ENCODE measurements at places on chromosomes 11 and 22.
A peak's percentile ranks its signal among the peaks of the same experiment; 100 is the strongest.

DNA sequence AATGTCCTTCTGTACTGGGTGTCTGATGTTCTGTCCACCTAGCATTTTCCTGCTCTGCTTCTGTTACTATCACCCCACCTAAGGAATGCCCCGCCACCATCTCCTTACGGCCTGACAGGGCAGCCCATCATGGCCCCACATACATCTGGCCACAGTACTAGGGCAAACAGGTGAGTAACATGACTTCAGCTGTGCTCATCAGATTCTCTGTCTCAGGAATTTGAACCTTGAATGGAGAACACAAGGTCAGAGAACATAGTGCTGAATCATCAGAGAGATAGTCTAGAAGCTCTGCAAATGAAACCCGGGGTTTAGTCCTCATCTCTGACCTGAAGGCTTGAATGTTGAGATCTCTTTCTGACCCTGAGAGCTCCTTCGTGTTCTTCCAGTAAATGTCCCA lies 32.4 kb downstream of the ZC3H12C start:
- DNase-seq, result no peak

DNA sequence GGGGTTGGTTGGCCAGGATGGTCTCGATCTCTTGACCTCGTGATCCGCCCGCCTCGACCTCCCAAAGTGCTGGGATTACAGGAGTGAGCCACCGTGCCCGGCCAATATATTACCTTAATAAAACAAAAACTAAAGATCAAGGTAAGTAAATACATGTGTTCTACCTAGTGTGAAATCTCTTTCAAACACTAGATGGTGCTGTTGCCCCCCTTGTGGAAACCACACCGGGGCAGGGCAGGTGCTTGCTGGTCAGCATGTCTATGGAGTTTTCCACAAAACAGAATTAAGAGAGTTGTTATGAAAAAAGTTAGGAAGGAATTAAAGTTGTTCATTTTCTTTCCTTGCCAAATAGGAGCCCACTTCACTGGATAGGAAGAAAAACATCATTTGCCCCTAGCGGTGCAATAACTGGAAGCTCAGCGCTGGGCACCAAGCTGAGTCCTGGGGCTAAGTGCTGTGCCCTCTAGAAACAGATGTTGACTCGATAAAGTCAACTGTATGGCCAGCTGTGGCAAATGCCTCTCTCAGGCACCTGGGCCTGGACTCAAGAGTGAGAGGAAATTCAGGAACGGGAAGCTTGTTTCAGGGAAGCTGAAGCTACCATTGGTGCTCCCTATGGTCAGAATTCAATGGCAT lies 6.3 kb upstream of the KCNJ5 start:
- DNase-seq, result peak; percentile 84

DNA sequence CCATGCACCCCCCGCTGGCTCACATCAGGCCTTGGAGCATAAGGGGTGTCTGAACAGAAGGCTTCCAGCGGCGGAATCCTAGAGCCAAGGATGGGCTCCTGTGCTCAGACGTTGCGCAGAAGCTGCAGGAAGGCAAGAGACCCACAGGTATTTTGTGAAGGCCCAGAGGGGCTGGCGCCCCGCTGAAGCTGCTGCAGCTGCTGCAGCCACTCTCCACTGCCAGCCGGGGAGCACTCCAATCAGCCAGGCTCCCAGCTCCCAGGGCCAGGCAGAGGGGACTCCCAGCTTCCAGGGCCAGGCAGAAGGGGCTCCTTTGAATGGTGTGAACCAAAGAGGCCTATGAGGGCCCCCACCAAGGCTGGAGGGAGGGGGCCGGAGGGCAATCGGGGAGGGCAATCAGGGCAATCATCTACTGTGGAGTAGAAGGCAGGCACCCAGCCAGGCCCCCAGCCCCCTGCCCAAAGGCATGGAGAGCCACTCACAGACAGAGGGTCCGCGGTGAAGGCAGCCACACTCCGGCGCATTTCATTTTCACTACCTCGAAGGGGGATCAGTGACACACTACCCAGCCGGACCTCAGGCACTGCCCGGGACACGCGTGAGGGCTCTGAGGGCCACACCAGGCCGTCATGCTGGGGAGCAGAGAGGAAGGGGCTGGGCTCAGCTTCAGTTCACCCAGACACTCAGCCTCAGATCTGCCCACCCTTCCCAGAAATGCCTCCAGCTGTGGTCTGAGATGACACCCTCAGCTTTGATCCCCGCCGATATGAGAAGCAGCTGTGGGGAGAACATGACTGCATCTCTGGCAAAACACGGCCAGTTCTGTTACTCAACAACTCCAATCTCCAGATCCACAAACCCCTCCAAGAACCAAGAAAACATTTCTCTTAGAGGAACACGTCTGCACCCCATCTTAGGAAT lies 11.6 kb upstream of the PDE2A start:
- no peak for DNase-seq

DNA sequence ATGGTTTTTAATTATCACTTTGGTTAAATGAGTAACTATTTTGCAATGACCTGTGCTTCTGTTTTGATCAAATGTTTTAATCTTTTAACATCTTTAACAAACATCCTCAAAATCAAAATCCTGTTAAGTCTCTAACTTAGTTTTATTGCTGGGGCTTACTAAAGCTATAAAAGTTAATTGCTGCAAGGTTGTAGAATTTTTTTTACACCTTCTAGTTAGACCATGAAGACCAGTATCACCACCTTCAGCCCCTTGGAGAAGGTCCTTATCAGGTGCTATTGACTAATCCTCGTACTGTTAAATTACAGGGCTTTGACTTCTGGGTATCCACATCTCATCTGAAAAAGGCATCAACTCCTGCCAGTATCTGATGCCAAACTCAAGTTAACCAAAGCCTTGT lies 12.3 kb upstream of the CABP2 start:
- DNase-seq, result no peak

DNA sequence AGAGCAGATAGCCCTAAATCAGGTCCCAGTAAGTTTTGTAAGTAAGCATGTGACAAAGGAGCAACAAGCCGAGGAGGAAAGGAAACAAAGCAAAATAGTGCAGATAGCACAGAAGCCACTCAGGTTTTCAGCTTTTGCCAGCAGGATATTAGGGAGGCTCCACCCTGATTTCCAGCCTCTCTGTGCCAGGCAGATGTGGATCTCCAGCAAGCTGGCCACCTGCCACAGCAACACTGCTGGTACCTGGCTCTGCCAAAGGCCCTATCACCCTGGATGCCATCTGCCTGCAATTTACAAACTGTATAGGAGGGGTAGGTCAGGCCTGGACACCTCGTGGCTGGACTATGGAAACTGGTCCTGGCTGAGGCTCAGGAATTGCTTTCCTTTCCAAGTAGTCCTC lies 12.2 kb upstream of the NNMT start:
- no peak for DNase-seq

DNA sequence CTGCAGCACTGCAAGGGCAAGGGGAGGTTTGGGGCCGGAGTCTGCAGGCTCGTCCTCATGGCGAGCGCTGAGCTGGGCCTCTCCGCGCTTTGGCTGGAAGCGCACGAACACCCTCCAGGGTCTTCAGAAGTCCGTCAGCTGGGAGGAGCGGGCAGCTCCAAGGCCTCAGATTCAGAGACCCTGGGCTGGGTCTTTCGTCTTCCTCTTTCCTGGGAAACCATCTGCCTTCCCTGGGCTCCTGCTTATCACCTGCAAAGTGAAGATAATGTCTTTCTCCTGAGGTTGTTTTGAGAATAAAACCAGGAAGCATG lies 525.6 kb downstream of the BRD1 start:
- DNase-seq, result no peak

DNA sequence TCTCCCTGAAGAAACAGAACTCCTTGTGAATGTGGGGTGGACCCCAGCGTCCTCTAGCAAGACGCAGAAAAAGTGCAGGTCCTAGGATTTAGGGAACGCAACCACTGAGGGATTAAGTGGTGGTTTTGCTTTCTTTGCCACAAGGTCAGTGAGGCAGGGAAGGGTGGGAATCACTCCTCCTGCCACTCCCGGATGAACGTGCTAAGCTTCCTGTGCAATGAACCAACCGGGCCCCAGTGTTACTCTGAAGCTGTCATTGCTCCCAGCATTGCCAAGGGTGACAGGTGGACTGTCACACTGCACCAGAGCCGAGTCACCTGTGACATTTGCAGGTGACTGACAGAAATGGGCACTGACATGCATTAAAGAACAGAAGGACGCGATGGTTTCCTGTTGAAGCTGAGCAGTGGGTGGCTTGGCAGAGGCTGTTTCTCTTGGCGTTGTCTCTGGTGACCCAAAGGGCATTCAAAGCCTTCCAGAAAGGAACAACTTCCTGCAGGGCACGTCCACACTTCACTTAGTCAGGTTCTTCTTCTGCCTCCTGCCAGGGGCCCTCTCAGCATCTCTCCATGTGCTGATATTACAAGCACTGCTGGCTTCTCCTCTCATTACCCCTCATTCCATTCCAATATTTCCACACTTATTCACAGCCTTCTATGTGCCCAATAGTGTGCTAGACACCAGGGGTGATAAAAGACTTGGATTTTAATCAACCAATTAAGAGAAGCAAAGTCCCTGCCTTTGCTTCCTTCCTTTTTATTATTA lies 9.7 kb downstream of the KIRREL3 start:
- DNase-seq, result no peak

DNA sequence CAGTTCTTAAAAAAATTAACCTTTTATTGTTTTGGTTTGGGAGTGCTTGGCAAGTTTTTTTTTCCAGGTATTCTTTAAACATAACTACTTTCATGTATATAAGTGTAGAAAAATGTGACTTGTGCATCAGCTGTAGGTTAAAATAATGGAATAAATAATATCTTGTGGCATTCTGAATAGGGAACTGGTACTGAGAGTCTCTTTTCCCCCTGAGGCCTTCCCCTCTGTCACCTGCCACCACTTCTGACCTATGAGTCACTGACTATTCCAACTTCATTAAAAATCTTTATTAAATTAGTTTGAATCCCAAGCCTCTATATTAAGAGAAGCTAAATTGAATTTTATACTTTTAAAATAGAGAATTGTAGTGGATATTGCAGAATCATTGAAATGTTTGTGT lies 805.7 kb downstream of the METTL15 start:
- no peak for DNase-seq

- no peak for DNase-seq
Measured at GRCh38 chr11:130817330-130817944, 98.8 kb downstream of the SNX19 start.

DNA sequence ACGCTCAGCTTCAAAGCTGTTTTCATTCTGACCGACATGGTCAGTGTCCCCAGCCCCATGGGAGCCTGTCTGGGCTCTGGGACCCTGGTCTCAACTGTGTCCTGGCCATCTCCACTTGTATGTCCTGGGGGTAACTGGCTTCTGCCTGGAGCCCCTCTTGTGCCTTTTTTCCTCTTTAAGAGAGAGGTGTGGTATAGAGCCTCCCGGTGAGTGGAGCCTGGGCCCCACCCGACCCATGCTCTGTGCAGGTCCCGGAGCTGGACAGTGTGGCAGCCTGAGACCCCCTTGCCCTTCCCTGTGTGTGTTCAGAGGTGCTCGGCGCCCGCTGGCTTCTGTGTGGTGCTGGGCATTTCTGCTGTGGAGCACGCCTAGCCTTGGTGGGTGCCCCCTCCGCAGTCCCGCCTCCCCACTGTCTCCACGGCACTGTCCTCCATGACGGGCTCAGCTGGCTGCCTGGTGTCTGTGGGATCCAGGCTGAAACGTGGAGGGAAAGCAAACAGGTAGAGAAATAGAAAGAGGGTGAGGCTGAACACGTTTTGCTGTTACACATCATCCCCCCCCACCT lies 74.9 kb downstream of the PARVB start:
- DNase-seq, result no peak

DNA sequence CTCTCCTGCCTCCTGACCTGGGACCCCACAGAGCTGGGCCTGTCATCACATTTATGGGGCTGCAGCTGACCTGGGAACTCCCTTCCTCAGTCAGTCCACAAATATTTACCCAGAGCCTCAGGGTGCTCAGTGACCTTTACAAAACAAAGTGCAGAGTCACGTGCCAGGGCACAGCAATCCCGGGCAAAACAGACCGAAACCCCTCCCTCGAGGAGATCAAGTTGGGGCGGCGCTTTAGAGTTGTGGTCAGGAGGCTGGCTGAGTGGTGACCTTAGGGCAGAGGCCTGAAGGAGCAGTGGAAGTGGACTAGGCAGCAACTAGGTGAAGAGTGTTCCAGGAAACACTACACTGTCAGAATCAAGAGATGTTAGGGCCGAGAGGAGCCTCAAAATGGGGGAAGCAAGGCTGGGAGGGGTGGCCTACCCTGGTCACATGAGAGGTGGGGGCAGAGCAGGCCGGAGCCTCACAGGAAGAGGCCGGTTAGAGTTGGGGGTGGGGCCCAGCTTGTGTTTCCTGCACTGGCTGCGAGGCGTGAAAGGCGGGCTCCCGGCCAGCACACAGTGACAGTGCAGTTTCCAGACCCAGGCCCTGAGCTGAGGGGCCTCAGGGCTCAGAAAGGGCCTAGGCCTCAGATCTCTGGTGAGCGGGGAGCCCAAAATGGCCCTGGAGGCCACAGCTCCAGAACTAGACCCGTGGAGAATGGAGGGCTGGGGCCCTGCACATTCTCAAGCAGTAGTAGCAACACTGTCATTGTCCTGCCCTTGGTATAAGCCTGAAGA lies 3.7 kb upstream of the NEAT1 start:
- DNase-seq, result peak; percentile 95

- DNase-seq, result no peak
Measured at GRCh38 chr11:130765951-130766649, 150.2 kb downstream of the SNX19 start.

- DNase-seq, result no peak
Measured at GRCh38 chr11:84865791-84866535, 761.2 kb downstream of the DLG2 start.

- DNase-seq, result no peak
Measured at GRCh38 chr11:128513915-128514681, 73.3 kb downstream of the ETS1 start.

DNA sequence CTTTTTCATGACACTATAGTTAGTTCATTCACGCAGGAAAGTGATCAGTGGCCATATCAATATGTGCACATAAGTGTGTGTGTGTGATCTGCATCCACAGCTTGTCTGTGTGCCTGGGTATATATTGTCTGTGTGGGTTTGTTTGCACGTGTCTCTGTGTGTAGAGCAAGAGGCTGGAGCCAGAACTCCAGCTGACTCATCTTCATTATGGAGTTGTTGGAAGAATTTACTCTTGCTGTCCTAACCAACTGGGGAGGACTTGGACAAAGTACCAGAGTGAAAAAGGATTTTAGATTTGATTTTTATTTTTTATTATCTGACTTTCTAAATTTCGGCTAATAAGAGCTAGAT lies 63.9 kb downstream of the TP53I11 start:
- DNase-seq, result no peak

Measured in Ammon's horn (tissue), 1 donor.